ENCODE measurements at places on chromosomes 11 and 22. TPM values are rescaled to one million over a fixed set of nuclear protein-coding genes. Genes with fewer than 3 reads are reported as not detected.

DNA sequence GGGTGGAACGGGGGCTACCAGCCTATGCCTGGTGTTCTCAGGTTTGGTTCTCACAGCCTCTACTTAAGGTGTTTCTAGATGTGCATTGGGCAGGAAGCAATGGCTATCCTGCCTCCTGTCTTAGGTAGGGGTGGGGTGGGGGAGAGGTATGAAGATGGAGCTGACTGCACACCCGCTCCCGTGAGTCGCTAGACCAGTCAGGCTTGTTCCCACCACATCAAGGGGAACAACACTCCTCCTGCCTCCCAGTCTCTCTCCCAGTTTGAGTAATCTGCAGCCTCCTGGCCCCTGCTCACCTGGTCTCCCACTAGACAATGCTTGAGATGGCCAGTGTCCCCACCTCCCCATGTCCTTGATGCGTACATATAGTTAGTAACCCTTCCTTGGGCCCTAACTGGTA lies 79.3 kb upstream of the TENM4 start:
- DNase-seq = no peak

DNA sequence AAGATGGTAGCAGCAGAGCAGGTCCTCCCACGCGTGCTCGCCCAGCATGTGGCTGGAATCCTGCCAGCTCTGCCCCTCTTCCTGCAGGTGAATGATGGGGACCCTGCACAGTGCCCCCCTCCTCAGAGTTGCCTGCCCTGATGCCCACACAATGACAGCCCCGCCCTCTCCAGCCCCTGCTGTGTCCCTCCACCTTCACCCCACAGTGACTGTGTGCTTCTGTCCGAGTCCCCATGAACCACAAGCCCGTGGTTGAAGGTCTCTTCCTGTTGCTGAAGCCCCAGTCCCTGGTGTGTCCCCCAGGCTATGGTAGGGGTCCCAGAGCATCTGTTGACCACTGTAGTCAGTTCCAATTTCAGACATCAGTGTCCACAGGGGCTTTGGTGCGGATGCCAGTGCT lies 71.0 kb downstream of the BRD1 start:
- DNase-seq = no peak

DNA sequence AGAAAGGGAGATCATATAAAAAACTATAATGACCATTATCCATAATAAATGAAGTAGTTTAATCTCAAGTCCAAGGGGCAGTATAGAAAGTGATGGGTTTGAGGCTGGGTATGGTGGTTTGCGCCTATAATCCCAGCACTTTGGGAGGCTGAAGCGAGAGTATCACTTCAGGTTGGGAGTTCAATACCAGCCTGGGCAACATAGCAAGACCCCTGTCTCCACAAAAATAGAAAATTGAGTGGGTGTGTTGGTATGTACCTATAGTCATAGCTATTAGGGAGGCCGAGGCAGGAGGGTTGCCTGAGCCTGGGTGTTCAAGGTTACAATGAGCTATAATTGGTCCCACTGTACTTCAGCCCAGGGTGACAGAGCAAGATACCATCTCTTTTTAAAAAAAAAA lies 23.9 kb downstream of the MED17 start:
- DNase-seq = no peak

DNA sequence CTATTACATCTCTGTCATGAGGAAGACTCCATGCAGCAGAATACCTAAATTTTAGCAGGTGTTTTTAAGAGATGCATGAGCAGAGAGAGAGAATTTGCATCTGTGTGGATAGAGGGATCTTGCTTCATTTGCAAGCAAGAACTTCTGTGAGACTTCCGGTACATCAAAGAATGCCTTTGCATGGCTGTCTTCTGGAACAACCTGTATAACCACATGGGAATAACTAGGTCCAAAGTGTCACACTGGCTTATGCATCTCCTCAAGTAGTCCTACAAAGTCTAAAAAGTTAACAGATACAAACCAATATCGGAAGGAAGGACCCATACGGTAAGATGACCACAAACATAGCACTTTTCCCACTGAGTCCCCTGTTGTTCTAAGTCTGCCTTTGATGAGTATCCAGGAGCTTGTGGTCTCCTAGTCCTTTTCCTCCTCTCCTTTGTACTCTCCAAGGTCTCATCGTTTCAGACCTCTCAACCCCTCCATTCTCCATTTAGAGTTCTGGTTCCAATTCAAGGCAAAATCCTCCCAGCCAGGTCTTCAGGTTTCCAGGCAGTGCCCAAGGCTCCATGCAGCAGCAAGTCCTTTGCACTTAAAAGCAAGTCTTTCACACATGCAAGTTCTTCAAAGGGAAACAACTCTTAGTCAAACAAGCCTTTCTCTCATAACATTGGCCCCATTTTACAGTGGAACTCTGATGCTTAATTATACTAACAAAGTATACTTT lies 581.7 kb upstream of the ARHGAP42 start:
- no peak for DNase-seq

GRCh38 chr11:82233201-82233600 lies 500.5 kb downstream of the FAM181B start:
- no peak for DNase-seq

The UBQLNL gene
- under 0.01 TPM for total RNA-seq

The KCNQ1OT1 gene
- total RNA-seq = 0.79 TPM

All from lung microvascular endothelial cell (primary cell).